GM23338 (cell line): ENCODE measurements at places on chromosomes 4 and X. TPM values are rescaled to one million over a fixed set of nuclear protein-coding genes. Genes with fewer than 3 reads are reported as not detected.

AR gene
- 11.2 and 11.8 TPM in 2 replicates for polyA plus RNA-seq

NPY2R gene
- polyA plus RNA-seq, result 0.16 and 0.26 TPM in 2 replicates

PPM1K gene
- polyA plus RNA-seq, result 9.1 and 11.1 TPM in 2 replicates

F11 gene
- 0.74 TPM in 1 of 2 replicates, not detected in the other for polyA plus RNA-seq

SLC2A9 gene
- polyA plus RNA-seq, result 0.17 and 0.40 TPM in 2 replicates

ADGRL3 gene
- polyA plus RNA-seq, result 9.0 and 9.7 TPM in 2 replicates
